ENCODE measurements at places on chromosomes 1 and 21.

DNA sequence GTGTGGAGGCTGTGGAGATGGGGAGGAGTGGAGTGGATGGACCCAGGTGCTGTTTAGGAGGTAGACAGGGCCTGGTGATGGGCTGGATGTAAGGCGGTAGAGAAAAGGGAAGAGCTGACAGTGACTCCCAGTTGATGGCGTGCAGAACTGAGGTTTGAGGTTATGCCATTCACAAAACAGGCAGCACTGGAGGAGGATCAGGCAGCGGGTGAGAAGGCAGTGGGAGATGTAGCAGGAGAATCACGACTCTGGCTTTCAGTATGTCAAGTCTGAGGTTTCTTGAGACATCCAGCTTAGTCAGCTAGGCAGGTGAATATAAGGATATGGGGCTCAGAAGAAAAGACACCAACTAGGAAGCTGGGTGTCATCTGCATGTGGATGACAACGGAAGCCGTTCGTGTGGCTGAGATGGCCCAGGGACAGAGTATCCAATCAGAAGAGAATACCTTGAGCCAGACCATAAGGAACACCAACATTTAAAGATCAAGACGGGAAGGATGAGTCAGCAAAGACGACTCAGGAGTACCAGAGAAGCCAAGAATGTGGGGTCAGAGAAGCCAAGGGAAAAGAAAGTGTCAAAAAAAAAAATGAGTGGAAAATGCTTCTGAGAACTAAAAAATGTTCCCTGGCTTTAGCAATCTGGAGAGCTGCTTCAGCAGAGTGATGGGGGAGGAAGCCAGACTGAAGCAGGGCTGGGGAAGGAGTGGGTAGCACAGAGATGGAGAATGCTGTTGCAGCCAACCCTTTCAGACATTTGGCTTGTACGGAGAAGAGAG lies 15.2 kb downstream of the LRRN2 start:
- no peak for DNase-seq

- no peak for DNase-seq
Measured at GRCh38 chr1:167905182-167905581, 8.8 kb downstream of the ADCY10 start.

- DNase-seq: no peak
Measured at GRCh38 chr1:40391688-40392145, 18.2 kb downstream of the SMAP2 start.

GRCh38 chr1:1000357-1001056 lies 610 bp upstream of the HES4 start:
- DNase-seq: peak; percentile 40

GRCh38 chr1:208654241-208654640 lies 410.1 kb upstream of the PLXNA2 start:
- DNase-seq: no peak

DNA sequence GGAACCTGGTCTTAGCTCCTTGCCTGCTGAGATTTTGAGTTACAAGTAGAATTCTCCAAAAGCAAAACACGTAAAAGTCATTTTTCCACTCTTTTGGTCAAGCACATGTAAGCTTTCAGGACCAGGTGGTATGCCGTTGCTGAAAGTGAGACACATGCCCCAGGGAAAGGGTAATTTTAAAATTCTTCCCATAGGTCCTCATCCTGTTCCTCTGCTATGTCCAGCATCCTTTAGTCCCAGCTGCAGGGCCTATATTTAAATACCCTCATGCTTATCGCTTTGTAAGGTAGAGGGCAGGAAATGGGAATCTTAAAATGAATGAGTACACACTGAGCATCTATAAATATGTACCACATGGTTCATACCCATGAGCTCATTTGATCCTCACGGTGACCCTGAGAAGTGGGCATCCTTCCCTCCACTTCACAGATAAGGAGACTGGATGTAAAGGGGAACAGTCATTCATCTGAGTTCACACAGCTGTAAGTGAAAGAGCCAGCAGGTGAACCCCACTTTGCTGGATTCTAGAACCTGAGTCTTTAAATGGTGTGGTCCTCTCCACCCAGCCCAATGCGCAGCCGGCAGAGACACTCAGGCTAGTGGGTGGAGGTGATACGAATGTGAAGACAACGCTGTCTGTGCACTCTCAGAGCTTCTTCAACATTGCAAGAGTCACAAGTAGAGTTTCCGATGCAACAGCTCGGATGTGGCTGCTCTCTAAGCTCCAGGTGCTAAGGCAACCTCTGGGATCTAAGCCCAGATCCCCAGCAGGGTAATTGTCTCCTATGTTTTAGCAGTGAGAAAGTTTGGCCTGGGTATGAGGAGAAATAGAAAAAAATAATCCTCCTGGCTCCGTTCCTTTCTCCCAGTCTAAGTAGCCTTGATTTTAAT lies 163.5 kb downstream of the PLXNA2 start:
- DNase-seq: no peak

GRCh38 chr1:152182431-152182830 lies 23.4 kb upstream of the RPTN start:
- DNase-seq: no peak

DNA sequence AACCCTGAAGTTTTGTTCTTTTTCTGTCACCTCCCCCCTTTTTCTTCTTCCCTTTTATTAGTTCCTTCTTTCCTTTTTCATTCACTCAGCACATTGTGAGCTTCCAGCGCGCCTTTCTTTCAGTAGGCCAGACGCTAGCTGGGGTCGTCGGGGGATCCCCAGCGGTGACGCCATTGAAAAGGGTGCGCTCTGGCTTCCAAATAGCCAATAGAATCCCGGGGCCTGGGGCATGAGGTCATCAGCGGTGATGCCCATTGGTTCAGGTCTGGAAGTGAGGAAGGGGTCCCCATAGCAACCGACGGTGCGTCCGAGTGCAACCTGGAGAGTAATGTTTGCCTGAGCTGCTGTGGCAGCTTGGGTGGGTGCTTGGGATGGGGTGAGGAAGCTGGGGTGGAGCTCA lies 6.9 kb upstream of the EFNA3 start:
- DNase-seq: no peak

DNA sequence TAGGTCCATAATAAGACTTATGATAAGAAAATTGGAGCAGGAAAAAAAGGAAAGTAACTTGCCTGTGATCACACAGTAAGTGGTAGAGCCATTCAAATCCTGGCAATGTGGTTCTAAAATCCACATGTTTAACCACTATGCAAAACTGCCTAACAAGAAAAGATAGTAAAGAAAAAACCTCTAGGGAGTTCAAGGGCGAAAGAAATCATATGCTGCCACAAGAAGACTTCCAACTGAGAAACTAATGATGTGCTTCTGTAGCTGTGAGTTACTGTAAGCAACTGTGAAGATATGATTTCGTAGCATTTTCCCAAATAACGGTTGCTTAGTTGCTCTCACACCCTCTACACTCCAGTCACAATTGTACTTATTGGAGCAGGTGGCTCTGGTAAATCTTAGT lies 20.9 kb upstream of the LYPLAL1 start:
- no peak for DNase-seq

DNA sequence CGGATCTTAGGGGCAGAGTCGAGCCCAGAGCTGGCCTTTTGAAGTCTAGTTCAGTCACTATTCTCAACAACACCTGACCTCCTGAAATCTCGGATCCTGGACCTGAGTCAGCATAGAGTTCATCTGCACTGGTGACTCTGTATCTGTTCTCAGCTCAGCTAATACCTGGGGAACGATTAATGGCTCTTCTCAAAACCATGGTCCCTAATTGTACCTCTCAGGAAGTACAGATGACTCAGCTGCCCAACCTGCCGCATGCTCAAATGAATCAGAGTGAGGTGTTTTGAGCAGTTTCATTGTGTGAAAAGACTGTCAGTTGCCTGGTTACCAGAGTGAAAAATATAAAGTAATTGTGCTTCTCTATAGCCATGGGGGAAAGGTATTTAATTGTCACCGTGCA lies 89.2 kb downstream of the SLC35F3 start:
- no peak for DNase-seq

DNA sequence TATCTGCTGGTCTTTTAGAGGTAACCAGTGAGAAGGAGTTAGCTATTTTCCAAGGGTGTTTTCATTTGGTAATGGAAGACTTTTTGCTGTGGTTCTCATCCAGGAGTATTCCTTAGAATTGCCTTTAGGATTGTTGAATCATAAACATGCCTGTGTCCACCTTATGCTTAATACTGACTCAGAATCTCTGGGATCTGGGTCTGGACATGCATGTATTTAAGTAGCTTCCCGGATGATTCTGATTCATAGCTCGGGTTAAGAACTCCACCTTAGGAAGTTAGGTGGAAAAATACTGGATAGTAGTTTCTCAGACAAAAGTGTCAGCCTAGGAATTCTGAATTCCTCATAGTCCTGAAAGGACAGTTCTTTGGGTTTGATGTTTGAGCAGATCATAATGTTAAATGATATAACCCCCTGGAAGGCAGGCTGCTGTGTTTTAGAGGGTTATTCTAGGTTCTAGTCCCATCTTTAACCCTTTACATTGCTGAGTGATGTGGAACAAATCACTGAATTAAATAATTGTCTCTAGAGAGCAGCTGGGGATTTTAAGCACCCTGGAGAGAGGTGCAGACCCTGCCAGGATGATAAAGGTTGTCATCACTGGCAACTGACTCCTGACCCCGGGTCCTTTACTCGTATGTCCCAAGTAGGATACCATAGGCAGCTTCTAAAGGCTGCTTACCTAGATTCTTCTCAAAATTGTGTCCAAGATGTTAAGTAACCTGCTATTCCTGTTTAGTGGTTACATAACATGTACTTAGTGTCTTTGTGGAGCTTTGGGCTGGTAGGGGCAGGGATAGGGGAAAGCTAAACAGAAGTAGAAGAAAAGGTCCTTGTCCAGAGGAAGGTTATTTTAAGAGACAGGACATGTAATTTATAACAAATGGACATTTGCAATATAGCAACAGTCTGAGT lies 14.5 kb upstream of the C4BPB start:
- no peak for DNase-seq

DNA sequence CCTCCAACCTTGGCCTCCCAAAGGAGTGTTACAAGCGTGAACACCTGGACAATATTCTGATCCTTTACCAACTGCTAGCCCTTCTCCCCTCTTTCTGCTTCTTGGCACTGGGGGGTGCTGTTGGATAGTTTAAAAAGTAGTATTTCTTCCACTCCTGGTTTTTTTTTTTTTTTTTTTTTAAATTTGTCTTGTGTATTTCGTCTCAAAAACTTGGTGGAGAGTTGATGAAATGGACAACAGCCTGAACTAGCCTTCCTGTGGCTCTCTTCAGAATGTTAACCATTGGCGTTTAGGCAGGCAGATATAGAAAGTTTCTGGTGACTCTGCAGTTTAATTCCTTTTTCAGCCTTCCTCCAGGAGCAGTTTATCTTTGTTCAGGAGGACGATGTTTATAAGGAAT lies 69.7 kb upstream of the USP24 start:
- no peak for DNase-seq

DNA sequence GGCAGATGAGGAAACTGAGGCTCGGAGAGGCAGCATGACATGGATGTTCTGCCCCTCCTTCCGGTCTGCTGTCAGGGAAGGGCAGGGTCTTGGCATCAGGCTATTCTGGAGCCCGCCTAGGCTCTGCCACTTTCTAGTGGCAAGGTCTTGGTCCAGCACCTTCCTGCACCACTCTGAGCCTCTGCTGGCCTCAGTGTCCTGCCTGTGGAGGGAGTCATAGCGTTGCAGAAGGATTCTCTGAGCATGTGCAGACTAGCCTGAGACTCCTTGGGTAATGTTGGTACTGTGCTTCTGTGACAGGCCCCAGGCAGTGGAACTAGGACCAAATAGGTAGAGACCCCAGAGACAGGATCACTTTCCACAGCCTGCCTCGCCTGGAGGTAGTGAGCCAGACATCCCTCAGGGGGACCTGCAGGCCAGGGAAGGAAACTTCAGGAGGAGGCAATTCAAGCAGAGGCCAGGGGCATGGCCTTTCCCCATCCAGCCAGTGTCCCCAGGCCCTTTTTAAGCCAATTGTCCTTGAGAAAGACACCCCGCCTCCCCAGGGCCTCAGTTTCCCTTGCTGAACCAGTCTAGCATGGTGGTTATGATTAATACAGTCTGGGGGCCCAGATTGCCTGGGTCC lies 10.6 kb downstream of the EDN2 start:
- DNase-seq: no peak

DNA sequence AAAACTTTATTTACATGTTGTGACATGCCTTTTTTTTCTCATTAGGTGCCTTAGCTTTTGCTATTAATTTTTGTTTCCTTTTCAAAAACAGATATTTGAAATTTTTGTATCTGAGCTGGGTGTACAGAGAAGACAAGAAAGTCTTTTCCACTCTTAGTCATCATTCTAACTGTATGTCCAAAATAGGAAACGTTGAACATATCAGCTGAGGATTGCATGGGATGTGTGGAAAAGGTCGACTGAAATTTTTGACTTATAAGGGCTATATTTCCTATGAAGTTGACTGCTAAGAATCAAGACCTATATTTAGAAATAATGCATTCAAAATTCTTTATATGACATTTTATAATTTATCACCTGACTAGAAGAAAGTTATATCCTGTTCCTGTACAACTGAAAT lies 270.0 kb upstream of the ZRANB2 start:
- DNase-seq: no peak

GRCh38 chr1:174405219-174405618 lies 42.5 kb upstream of the GPR52 start:
- DNase-seq: no peak

DNA sequence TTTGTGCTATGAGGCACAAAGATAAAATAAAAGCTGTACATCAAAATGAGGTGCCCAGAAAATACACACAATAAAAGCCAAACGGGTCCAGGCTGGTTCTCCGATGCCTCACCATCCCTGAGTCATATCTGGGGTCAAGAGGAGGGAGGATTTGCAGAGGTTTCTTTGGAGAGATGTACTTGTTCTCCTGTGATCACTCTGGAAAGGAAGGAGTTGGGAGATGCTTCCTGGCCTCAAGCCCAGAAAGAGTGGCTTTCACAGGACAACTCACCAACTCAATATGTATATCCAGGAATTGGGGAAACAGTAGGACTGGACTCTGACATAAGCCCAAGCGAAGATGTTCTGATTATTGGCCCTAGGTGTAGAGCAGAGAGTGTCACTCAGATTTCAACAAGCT lies 51.9 kb downstream of the DIPK1A start:
- no peak for DNase-seq

Measured in activated CD4-positive, CD25-positive, alpha-beta regulatory T cell treated with anti-CD3 and anti-CD28 coated beads, Interleukin-2, amount 50 U/mL, for 16 hours (primary cell).